ENCODE measurements at places on chromosomes 3 and 15. TPM values are rescaled to one million over a fixed set of nuclear protein-coding genes. Genes with fewer than 3 reads are reported as not detected.
A peak's percentile ranks its signal among the peaks of the same experiment; 100 is the strongest.

XIRP1 gene
- 113 TPM for total RNA-seq

LMAN1L gene
- not detected for total RNA-seq

PPM1L gene
- total RNA-seq = 37.3 TPM

KLHL6 gene
- 4.2 TPM for total RNA-seq

CALML4 gene
- total RNA-seq = 4.3 TPM

DNA sequence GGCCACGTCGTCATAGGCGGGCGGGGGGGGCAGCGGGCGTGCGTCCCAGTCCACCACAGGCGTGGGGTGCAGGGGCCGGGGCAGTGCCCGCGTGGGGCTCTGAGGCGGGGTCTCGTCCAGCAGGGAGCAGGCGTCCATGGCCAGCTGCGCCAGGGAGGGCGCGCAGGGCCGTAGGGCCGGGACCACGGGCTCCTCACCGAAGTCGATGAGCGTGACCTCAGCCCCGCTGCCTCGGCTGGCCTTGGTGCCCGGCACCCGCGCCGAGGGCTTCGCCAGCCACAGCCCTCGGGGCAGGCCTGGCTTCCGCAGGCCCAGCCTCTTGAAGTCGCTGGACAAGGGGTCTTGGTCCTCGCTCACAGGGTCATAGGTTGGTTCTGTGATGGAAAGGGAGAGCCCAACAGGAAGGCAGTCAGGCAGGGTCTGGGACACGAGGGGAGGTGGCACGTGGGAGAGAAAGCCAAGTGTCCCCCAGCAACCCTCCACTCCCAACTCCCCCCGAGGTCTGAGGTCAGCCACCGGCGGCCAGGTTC lies 40.0 kb downstream of the TNK2 start:
- no peak for DNase-seq

DNA sequence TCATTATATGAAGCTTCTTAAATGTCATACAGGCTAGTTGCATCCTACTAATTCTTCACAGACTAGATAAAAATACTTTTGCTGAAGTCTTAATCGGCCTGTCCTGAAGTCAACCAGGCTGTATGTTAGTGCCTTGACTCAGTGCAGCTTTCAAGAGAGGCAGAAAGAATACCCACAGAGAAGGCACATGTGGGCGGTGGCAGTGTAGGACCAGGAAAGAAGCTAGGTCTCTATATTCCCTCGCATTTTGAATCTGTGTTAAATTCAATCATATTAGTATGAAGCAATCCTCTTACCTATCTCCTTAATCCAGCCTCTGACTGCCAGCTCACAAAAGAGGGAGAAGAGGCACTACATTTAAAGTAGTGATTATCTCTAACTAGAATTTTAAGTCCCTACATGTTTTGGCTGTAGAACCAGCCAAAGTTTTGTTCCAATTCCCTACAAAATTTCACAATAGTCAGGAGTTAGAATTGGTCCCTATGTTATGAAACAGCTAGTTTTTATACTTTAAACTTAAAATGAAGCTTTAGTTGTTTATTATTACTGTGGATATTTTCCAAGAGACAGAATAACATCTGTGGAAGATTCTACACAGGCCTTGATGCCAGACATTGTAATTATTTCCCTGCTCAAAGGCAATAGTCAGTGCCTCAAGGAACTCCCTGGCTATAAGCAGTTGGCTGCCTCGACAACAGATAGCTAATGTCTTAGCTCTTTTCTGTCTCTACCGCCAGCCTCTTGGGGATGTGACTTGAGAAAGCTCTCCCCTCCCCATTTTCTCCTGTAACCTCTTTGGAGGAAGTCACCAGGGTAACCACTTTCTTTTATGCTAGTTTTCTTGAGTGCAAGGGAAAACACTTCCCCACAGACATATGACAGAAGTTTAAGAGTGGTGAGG lies 31.9 kb downstream of the CRTC3 start:
- DNase-seq = peak; percentile 70

DNA sequence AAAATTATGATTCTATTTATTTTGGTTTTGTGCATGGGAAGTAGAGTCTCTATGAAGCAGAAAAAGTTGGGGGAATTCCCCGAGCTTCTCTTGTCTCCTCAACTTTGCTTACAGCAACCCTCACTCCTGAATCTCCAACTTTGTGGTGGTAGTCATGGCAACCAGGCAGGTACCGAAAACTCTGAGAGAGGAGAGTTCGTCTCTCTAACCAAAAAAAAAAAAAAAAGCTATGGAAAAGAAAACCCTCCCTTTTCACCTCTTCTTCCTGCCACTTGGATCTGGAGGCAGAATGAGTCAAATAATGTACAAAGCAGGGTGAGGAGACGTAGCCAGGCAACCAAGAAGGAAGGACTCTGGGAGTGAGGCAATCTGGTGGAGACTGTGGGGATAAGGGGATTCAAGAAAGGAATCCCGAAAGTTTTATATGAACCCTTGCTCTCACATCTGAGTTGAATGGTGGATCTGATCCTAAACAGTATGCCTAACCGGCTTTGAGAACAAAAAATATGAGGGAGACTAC lies 108.1 kb downstream of the PLOD2 start:
- DNase-seq = no peak

- DNase-seq = no peak
These were observed 70.7 kb downstream of the IQSEC1 start for GRCh38 chr3:13002398-13003124.

DNA sequence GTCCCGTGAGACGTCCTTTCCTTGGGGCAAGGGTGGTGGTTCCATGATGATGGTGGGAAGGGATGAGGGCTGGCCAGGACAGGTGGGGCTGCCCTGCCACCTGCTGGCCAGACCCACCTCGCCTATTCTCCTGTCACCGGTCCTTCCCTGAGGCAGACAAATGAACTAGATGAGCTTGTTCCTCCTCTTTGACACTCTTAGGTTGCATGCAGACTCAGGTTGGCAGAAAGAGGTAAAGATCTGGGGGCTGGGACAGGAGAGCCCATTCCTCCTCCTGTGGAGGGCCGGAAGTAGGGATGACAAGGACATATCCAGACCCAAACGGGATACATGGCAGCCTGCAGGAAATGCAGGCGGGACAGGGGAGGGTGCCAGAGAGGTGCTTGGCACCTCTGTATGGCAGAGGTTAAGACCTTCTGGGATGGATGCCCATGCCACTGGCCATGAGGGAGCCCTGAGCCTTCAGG lies 38.6 kb downstream of the ACSBG1 start:
- peak; percentile 35 for DNase-seq

DNA sequence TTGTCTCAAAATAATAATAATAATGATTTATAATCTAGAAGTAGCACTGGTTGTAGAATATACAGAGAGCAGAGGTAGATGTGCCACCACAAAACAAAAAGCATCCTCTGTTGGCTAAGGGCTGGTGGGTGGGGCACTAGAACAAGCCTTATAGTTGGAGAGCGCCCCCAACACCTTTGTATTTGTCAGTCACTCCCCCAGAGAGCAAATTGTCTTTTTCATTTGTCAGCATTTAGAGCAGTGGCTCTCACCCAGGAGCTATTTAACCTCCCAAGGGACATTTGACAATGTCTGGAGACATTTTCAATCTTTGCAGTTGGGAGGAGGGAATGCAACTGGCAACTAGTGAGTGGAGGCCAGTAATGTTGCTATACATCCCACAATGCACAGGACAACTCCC lies 6.3 kb downstream of the KAT2B start:
- no peak for DNase-seq

DNA sequence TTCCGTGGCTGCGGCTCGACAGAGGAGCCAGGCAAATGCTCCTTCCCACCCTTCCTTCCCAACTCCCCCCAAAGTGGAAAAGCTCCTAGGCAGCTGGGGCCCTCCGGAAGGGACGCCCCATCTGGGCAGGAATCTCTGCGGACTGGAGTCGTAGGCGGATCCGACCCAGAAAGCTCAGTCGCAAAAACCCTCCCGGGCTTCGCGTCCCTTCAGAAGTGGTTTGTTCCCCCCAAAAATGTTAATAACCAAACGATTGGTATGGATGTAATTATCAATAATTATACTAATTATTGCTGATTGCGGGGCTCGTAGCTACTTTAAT lies 3.8 kb downstream of the RNU6-1 start:
- no peak for DNase-seq

- DNase-seq = no peak
These were observed 36.7 kb upstream of the NANOGP8 start for GRCh38 chr15:35121611-35122359.

- DNase-seq = no peak
These were observed 233.4 kb downstream of the CHST2 start for GRCh38 chr3:143352850-143353550.

DNA sequence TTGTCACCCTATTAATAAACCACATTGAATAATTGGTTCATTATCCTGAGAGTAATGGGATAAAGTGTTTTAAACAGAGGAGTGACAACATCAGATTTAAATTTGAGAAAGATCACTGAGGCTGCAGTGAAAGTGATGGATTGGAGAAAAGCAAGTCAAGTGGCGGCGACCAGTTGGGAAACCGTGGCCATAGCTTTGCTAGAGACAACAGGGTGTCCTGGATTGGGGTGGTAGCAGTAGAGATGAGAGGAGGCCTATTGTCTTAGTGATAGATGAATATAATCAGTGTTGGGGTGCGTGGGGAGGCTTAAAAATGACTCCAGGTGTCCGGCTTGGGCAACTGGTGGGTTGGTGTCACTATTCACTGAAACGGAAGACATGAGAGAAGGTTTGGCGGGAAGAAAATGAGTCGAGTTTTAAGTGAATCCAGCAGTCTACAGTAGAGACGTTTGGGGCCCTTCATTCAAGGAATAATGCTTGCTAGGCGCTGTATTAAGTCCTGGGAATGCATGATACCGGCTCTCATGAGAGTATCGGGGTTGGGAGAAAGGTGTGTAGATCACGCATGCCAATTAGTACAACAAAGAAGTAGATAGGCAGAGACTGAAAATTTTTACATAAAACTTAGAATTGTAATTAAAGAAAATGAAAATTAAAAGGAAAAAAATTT lies 819 bp downstream of the NEK4 start:
- DNase-seq = no peak

GRCh38 chr3:102577082-102577789 lies 142.4 kb downstream of the ZPLD1 start:
- DNase-seq = no peak

- DNase-seq = no peak
These were observed 6.6 kb downstream of the CDCP1 start for GRCh38 chr3:45139372-45140140.

DNA sequence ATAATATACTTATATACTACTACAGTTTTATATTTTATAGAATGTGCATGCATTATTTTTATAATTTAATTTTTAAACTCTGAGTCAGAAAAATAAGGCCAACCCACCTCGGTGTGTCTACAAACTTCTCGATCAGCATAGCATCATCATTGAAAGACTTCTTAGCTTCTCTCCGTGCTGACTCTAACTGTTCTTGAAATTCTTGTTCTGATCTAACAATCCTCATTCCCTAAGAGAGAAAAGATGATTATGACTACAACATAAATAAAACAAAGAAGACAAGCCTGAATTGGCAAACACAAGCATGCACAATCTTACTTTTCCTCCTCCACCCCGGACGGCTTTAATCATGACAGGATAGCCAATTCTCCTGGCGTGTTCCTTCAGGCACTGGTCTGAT lies 28.4 kb downstream of the MCCC1 start:
- DNase-seq = no peak

- DNase-seq = peak; percentile 60
These were observed 1.2 kb upstream of the ABHD17C start for GRCh38 chr15:80693682-80694610.

GRCh38 chr15:88769161-88769971 lies 33.9 kb upstream of the ACAN start:
- DNase-seq = peak; percentile 76
